ENCODE measurements at places on chromosomes 5 and 9.
A peak's percentile ranks its signal among the peaks of the same experiment; 100 is the strongest.

DNA sequence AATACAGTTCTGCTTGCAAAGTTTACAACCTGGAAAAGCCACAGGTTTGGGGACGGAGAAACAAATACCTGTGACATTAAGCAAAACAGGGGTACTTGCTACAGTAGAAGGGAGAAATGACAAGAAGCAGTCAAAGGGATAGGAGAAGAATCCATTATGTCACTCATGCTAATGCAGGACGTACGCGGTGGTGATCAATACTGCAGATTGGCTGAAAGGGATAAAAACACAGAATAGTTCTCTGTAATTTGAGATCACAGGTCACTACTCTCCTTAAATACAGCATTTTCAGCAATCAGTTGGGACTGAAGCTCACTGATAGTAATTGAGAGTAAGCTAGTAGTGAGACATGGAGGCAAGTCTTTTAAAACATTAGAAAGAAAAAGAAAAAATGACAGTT, 130.3 kb upstream of the MTAP start:
- no peaks in the 10 kb centered on the region for H3K4me1 ChIP-seq
- H3K27me3 ChIP-seq = no peaks in the 10 kb centered on the region
- H3K4me3 ChIP-seq = no peak overlapping the region

- peaks cover 4% of the 10 kb centered on the region for H3K36me3 ChIP-seq
- H3K4me3 ChIP-seq = no peak overlapping the region
- no peaks in the 10 kb centered on the region for H3K4me1 ChIP-seq
Observed at GRCh38 chr5:173123416-173123815, 20.9 kb upstream of the BNIP1 start.

- H3K27ac ChIP-seq = no peak overlapping the region
- no peaks in the 10 kb centered on the region for H3K27me3 ChIP-seq
- H3K36me3 ChIP-seq = no peaks in the 10 kb centered on the region
- H3K4me3 ChIP-seq = no peak overlapping the region
- H3K4me1 ChIP-seq = no peaks in the 10 kb centered on the region
Observed at GRCh38 chr5:147179562-147180147, 55.2 kb upstream of the STK32A start.

- H3K4me1 ChIP-seq = peaks cover 3% of the 10 kb centered on the region
- H3K4me3 ChIP-seq = peak overlapping the region; percentile 39
- H3K27me3 ChIP-seq = no peaks in the 10 kb centered on the region
- no peak overlapping the region for H3K27ac ChIP-seq
Observed at GRCh38 chr5:160311491-160312133, 752 bp downstream of the CCNJL start.

GRCh38 chr5:51518607-51519006, 135.4 kb downstream of the ISL1 start:
- H3K4me3 ChIP-seq = no peak overlapping the region
- no peak for DNase-seq
- H3K27ac ChIP-seq = no peak overlapping the region
- H3K4me1 ChIP-seq = no peaks in the 10 kb centered on the region
- no peaks in the 10 kb centered on the region for H3K27me3 ChIP-seq

- H3K27me3 ChIP-seq = no peaks in the 10 kb centered on the region
- peaks cover 9% of the 10 kb centered on the region for H3K36me3 ChIP-seq
- H3K4me3 ChIP-seq = no peak overlapping the region
- H3K27ac ChIP-seq = no peak overlapping the region
Observed at GRCh38 chr5:69276422-69277174, 41.9 kb downstream of the CDK7 start.

Data from pancreas (tissue), 10 donors.